ENCODE measurements at places on chromosomes 1 and 21.

- DNase-seq, result no peak
Measured at GRCh38 chr1:193270996-193271395, 84.6 kb upstream of the B3GALT2 start.

GRCh38 chr1:186655876-186656275 is 24.3 kb downstream of the PTGS2 start:
- DNase-seq, result peak; percentile 24

GRCh38 chr1:7117399-7118281 is 332.4 kb downstream of the CAMTA1 start:
- DNase-seq, result no peak

DNA sequence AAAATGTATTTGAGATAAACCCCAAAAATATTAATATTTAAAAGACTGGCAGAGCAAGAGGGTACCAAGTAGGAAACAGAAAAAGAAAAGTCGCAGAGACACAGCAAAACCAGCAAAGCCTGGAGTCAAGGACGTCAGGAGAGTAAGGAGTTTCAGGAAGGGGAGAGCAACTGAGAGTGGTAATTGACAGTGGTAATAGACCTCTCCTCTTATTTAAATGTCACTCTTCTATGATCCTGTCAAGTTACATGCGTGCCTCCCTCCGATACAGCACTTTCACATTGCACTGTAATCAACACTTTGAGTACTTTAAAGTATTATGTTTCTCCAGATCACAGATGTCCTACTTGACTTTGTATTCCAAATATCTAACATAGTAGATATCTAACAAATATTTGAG is 82.6 kb upstream of the EXO1 start:
- no peak for DNase-seq

DNA sequence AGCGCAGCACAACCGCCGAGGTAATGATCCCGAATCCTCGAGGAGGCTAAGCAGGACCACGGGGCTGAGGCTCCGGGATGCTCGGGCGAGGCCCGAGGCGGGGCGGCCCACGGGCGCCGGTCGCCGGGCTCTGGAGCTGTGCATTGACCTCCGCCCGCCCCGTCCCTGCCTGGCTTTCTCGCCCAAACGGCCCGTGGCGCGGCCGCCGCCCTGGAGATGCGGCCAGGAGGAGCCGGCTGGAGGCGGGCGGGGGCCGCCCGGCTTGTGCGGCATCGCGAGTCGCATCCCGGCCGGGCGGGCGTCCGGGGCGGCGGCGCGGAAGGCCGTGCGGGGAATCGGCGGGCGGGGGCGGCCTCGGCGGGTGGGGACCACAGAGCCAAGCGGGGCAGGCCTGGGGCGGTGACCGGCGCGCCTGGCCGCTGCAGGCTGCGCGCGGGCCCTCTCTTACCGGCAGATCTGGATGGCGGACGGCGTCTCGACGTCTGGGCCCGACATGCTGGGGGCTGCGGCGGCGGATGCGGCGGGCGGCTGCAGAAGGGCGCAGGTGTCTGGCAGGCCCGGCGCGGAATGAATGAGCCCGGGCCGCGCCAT is 663 bp downstream of the ACOT7 start:
- DNase-seq, result no peak

DNA sequence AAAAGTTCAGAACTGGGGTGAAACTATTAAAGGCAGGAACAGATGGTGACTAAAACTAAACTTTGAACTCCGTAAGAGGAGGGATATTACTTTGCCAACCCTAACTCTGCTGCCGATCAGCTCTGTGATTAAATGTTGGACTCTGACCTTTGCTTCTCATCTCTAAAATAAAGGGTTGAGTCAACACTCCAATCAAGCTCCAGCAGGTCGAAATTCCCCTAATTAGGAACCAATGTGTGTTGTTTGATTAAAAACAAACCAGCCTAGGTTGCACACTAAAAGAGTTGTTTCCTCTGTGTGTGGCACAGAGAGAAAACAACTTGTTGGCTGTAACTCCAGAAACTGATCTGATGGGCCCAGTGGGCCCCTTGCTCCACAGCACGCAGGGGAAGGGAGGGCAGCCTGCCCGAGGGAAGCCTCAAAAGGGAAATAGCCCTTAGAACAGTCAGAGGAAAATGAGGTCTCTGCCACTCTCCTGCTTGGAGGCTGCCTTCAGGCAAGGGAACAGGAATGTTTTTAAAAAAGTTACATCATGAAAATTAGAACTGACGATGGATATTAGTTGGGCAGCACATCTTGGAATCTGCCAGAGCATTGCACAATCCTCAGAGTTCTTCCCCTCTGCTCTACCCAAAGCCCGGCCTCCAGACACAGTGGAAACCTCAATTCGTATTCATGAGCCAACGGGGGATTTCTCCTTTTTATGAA is 69.3 kb downstream of the KCTD3 start:
- DNase-seq, result no peak

GRCh38 chr1:84192681-84193080 is 48.6 kb downstream of the PRKACB start:
- DNase-seq, result no peak

GRCh38 chr1:187641463-187641862 is 812.7 kb downstream of the PLA2G4A start:
- no peak for DNase-seq

DNA sequence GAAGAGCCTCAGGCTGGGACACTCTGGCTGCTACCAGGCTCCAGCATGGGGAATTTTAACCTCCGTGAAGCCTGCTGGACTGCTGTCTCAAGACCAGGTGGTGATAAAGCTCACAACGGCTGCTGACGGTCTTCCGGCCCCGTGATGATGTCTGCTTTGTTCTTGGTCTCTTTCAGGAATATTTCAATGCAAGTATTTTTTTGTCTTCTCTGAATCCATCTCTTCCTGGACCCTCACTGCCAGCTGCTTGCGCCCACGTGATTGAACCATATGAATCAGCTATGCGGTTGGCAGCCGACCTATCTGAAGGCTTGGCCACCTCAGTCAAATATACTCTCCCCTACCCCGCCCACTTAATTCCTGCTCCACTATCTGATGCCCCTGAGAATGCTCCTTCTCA is 14.6 kb upstream of the SLC6A17 start:
- no peak for DNase-seq

GRCh38 chr1:5907386-5907785 is 84.8 kb downstream of the NPHP4 start:
- DNase-seq, result no peak

DNA sequence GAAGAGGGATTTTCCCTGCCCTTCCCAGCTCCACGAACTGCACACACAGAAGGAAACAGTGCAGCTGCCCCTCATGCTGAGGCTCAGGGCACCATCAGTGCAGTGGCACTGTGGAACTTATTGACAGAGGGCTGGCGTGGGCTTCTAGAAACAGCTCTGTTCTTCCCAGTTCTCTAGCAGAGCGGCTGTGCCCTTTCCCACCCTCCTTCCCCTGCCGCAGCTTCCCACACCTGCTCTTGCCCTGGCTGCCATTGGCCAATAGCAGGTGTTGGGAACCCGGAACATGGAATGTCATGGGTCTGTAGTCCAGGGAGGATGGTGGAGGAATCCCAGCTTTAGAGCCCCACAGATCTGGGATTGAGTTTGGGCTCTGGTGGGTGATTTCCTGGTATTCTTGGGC is 343.8 kb downstream of the RPS6KC1 start:
- no peak for DNase-seq

DNA sequence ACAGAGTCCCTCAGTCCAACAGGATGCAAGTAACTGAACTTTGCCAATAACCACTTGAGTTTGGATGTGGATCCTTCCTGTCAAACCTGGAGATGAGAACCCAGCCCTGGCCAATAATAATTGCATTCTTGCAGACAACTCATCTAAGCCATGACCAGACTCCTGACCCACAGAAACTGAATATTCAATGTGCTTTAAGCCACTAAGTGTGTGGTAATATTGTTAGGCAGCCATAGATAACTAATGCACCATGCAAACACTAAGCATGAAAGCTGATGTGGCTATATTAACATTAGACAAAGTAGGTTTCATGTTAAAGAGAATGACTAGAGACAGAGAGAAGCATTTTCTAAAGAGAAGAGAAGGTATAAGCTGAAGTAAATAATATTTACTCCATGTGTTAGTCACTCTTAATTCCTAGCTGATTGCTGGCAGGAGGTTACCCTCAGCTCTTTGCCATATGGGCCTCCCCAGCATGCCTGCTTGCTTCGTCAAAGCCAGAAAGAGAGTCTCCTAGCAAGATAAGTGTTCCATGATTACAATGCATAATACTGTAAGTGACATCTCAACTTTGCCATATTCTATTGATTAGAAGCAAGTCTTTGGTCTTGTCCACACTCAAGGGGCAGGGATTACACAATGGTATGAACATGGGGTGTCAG is 276.4 kb upstream of the PLXNA2 start:
- DNase-seq, result no peak

DNA sequence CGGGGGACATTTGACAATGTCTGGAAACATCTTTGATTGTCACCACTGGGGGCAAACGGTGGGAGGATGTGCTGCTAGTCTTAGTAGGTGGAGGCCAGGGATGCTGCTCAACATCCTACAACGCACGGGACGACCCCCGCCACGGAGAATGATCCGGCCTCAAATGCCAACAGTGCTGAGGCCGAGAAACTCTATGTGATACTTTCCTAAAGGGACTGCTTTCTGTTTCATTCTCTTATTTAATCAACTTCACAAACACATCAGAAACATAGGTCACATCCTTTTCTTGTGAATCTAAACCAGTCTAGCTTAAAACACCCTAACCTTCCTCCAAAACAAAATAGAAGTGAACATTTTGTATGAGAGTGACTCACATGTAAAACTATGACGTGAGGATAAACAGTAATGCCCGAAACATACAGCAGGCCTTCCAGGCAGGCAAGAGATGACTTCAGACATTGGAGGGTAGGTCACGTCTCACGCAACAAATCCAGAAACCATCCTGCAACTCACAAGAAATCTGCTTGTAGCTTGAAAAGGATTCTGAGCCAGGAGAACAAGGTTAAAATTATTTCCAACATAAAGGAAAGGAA is 37.2 kb upstream of the ETS2 start:
- no peak for DNase-seq

- DNase-seq, result no peak
Measured at GRCh38 chr1:64826991-64827390, 82.1 kb downstream of the RAVER2 start.

DNA sequence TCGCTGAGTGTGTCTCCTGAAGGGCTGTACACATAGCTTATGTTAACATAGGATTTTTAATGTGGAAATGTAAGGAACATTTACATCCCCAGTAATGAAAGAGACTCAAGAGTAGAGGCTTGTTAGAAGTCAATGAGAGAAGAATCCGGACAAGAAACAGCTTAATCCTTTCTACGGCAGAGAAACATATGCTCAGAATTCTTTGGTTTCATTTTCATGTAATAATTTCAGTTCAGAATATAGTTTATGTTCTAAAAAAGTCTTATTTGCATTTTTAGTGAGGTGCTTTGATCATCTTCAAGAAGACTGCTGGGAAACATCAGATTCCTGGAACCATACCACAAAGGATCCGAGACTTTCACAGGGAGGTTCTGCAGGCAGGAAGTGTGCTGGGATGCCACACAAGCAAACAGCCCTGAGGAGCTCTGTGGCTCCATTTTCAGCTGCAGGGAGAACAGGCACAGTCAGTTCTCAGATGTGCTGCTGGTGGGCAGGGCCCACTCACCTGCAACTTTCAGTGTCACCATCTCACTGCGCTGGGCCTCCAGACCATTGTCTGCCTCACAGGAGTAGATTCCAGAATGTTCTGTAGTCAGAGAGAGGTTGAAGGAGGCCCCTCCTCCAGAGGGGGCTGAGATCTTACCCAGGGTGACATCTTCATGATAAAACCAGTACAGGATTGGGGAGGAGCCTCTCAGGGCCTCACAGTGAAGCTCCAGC is 28.4 kb downstream of the FCRL5 start:
- DNase-seq, result no peak

DNA sequence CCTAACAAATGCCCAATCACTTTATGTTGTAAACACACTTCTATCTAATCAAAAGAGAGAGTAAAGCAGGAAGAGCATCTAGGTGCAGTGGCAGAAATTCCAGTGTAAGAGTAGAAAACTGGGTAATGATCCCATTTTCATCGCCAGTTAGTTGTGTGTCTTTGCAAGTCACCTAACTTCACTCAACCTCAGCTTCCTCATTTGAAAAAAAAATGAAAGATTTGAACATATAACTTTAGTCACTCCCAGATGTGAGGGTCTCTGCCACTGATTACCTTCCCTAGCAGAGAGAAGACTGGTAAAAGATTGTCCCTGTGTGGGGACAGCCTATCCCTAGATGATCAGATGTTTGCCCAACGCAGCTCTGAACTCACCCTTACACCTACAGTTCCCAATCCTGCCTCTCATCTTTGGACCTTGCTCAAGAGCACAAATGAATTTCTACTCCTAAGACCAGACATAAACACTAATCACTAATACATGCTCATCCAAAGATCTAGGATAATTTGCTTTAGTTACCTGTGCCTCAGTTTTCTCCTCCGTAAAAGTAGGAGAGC is 25.2 kb upstream of the DUSP23 start:
- peak; percentile 31 for DNase-seq

- no peak for DNase-seq
Measured at GRCh38 chr1:112507921-112508277, 866 bp upstream of the WNT2B start.
